Upper lobe of right lung (tissue), 1 donor: ENCODE measurements at places on chromosomes 2 and 18.

GRCh38 chr2:15761056-15761455 lies 169.4 kb downstream of the DDX1 start:
- no peak for DNase-seq

GRCh38 chr2:7900593-7900992 lies 781.3 kb upstream of the ID2 start:
- DNase-seq: no peak

DNA sequence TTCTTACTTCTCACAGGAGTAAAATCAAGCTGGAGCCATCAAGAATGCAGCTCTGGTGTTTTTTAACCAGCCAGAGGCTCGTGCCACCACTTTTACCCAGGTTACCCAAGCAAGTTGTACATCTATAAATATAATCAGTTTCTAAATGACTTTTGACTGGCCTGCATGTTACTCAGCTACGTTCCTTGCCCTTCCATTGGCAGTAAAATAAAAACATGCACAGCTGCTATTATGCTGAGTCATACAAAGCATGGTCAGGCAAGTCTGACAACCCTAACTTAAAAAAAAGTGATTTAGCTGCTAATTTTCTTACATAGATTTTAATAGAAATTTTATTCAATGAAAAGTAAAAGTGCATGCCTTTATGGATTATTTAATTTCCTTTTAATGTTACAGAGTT lies 111.7 kb upstream of the CSRNP3 start:
- no peak for DNase-seq

DNA sequence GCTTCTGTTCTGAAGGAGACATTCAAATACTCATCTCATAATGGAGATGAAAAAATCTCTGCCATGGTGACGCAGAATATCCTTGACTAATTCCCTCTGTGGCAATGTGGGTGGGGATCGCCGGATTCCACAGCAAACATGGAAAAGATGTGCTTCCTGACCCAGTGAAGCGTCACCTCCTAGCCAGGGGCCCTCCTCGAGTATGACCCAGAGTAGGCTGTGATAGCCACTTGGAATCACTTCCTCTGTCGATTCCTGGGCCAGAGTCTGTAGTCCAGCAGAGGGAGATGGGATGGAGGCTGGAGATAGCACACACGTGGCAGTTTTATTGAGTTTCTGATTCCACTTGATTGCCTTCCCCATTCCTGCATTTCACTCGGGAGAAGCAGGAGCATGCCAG lies 36.8 kb downstream of the DRC1 start:
- no peak for DNase-seq

DNA sequence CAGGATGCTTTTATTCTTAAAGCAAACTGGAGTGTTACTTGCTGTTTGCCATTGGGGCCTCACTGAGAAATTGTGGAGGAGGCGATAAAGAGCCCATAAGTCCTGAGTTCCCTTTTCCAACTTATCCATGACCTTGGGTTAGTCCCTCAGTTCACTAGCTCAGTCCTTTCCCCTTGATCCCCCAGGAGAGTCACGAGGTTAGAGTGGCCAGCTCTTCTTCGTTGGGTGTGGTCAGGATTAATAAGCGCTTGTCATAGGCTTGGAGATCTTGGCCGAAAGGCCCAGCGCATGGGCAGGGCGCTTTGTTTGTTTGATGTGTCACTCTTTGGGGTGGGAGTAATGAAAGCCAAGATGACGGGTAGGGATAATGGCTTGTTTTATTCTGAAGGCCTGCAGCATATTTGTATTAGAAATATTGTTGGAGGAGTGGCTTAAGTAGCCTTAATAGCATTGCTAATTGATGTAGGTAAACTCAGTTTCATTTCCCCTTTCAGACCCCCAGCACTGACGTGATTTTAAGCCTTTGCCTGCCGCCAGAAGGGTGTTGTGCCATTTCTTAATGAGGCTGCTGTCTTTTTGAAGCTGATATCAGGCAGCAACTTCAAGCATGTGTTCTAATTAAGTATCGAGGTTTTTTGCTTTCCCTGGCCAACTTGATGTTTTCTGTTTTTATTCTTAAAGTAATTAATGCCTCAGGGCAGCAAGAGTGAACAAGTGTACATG lies 15.7 kb downstream of the GRHL1 start:
- no peak for DNase-seq

DNA sequence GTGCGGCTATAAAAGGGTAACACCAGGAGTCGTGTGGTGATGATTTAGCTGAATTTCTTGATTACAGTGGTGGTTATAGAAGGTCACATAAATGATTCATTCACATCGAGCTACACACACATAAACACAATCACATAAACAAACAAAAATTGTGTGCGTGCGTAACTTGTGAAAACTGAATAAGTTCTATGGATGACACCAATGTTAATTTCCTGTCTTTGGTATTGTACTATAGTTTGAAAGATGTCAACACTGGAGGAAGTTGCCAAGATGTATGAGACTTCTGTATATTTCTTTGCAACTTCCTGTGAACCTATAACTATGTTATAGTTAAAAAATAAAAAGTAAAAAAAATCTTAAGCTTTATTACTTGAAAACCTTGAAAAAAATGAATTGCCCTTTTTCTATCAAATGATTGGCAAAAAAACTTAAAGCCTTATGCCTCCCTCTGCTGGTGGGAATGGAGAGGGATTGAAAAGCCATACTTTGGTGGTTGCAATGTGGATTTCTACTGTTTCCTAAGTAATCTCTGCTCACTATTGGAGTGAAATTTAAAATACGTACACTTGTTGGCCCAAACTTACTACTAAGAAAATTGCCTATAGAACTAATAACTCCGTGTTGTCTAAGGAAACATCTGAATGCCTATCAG lies 227.7 kb downstream of the RPIA start:
- DNase-seq: no peak

DNA sequence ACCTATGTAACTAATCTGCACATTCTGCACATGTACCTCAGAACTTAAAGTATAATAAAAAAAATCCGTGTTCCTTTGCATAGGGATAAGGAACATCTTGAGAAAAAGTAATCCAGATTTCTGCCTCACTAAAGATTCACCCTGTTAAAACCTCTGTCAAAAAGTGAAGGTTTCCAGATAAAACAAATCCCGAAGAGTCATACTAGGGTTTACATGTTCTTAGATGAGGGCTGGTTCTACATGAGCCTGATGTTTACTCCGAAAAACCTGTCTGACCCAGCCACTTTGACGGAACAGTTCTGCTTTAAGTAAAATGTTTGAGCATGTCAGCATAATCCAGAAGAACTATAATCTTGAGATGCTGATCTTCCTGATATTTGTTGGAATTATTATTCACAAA lies 515.6 kb upstream of the SLC8A1 start:
- no peak for DNase-seq

GRCh38 chr2:212145121-212145520 lies 393.5 kb downstream of the ERBB4 start:
- DNase-seq: no peak

GRCh38 chr2:133885847-133886246 lies 317.6 kb upstream of the NCKAP5 start:
- peak; percentile 66 for DNase-seq

DNA sequence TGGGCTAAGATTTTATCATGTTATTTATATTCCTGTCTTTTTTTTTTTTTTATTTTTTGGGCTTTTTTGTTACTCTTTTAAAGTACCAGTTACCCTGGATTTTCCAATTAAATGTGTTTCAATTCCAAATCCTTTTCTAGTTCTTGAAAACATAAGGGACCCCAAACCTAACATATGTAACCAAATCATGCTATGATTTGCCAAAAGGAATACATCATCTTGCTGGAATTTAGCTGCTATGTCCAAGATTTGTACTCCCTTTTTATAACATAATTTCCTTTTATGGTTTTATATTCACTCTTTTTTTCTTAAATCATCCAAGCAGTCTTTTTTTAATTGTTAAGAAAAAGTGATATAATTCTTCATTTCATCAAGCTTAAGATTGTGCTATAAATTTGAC lies 60.9 kb upstream of the DSEL start:
- DNase-seq: no peak

DNA sequence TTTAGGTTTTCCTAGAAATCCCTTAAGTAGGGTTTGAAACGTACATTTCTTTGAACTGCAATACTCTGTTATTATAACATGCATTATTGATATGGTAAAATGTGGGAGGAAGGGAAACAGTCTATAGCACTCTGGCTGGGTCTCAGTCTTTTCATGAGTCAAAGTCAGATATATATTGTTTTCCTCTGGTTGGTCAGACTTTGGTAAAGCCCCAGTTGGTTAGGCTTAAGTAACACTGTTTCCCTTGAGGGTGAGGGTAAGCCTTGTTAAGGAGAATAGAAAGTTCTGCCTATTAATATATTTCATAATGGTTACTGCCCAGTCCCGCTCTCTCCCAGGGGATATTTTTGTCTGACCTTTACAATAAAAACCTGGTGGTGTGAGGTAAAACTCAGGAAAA lies 44.7 kb upstream of the TNP1 start:
- DNase-seq: no peak

- DNase-seq: no peak
Observed at GRCh38 chr18:79368681-79369080, 27.0 kb upstream of the NFATC1 start.

GRCh38 chr18:58788971-58789875 lies 75.5 kb upstream of the ZNF532 start:
- no peak for DNase-seq

DNA sequence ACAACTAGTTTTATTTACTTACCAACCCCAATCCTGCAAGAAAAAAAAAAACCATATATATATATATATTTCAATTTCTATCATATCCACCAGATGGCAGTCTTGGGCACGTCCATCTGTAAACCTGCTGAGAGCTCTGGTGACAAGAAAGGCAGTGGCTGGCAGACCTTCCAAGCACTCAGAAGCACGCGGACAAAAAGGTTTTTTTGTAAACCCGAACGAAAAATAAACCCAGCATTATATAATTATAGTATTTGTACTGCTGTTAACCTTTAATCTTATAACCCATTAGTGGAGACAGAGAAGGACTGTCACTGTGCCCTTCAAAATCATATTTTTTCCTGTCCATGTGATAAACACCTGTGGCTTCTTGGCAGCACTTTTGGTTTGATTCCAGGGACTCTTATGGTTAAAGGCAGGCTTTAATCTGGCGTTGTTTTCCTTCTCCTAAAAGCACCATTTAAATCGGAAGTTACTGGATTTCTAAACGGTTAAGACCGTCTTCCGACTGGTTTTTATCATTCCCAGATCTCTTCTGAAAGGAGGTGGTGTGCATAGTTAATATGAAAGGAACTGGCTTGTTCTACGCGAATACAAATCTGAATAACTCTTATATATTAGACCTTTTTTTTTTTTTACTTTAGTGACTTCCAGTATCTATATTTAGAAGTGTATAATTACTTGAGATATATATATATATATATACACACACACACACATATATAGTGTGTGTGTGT lies 31.0 kb upstream of the SLC3A1 start:
- DNase-seq: no peak

- no peak for DNase-seq
Observed at GRCh38 chr2:171185941-171186340, 25.2 kb upstream of the TLK1 start.

DNA sequence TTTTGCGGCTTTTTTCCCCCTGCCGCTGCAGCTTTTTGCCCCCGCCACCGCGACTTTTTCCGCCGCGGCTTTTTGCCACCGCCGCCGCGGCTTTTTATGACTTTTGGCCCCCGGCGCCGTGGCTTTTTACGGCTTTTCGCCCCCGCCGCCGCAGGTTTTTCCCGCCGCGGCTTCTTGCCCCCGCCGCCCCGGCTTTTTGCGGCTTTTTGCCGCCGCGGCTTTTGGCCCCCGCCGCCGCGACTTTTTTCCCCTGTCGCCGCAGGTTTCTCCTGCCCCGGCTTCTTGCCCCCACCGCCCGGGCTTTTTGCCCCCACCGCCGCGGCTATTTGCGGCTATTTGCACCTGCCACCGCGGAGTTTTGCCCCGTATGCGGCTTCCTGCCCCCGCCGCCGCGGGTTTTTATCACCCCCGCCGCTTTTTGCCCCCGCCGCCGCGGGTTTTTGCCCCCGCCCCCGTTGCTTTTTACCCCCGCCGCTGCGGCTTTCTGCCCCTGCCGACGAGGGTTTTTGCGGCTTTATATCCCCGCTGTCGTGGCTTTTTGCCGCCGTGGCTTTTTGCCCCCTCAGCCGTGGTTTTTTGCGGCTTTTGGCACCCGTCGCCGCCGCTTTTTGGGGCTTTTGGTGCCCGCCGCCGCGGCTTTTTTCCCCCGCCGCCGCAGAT lies 2750.9 kb downstream of the RPIA start:
- peak; percentile 70 for DNase-seq

DNA sequence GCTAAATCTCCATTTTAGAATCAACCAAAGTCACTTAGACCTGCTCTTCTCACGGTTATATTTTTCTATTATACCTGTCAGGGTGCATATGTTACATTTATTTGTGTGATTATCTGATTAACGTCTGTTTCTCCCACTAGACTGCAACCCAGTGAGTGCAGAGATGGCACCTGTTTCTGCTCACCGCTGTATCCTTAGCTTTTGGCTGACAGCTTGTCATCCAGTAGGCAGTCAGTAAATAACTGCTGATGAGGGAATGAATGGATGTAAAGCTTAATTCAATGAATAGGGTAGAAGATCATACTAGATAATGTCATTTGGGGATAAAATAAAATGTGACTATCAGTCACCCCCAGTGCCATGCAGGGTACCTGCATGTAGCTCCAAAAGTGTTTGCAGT lies 6.9 kb upstream of the CHRNA1 start:
- DNase-seq: no peak

GRCh38 chr2:124343827-124344498 lies 318.9 kb downstream of the CNTNAP5 start:
- no peak for DNase-seq

DNA sequence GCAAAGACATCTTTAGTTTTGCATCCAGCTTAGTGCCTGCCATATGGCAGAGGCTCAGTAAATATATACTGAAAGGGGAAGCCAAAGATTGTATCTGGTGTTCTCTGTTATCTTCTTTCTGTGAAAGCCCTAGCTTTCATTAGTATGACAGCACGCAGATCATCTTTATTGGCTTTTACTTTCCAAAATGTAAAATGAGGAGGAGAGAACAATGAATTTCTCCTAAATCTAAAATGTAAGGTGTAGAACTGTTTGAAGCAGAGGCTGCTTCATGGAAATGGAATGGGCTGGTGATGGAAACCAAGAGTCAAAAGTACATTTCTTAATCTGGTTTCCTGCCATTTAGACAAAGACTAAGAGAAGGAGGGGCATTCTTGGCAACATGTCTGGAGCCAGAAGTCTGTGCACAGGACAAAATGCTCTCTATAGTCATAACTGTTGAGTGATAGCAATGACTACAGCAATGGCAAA lies 1029.9 kb upstream of the PIK3C3 start:
- no peak for DNase-seq

DNA sequence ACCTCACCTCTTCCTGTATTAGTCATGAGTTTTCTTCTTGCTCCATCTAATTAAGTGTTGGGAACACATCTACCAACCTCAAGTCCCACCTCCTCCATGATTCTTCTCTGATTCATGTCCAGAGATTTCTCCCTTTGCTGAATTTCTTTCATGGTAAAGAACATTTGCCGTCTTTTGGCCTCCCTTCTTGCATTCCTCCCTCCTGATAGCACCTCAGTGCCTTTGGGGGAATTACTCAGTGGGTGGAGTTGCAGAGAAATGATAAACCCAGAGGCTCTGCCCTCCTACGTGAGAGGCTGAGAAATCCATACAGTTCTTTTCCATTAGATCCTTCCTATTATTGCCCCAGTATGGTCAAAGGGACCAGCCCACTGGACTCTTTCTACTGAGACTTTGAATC lies 651.9 kb downstream of the SLC4A3 start:
- DNase-seq: no peak
